ENCODE measurements at places on chromosomes 2 and 18.

- DNase-seq = peak; percentile 17
Observed at GRCh38 chr18:70337139-70337972, 48.5 kb downstream of the SOCS6 start.

DNA sequence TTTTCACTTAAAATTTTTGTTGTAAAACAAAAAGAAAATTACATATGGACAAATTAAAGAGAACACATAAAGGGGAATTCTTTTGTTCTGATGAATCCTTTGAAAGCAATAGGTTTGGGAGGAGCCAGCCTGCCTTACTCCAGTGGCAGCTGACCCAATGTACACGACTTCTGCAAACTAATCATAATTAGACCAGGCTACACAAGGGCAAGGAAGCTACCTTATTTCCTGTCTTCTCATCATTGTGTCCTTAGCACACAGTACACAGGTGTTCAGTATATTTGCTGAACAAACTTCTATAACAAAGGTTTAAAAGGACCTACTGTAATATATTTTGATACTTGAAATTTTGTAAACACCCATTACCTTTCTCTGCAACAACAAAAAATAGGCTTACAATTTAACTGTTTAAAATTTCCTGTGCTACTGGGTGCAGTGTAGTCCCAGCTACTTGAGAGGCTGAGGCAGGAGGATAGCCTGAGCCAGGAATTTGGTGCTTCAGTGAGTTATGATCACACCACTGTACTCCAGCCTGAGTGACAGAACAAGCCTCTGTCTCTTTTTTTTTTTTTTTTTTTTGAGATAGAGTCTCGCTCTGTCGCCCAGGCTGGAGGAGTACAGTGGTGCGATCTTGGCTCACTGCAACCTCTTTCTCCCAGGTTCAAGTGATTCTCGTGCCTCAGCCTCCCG, 18.9 kb downstream of the KCNG3 start:
- DNase-seq = no peak

GRCh38 chr18:48853588-48853987, 97.2 kb downstream of the SMAD7 start:
- no peak for DNase-seq

GRCh38 chr2:154713675-154714074, 15.2 kb downstream of the KCNJ3 start:
- no peak for DNase-seq

GRCh38 chr2:71530641-71531332, 77.4 kb downstream of the DYSF start:
- DNase-seq = peak; percentile 81

DNA sequence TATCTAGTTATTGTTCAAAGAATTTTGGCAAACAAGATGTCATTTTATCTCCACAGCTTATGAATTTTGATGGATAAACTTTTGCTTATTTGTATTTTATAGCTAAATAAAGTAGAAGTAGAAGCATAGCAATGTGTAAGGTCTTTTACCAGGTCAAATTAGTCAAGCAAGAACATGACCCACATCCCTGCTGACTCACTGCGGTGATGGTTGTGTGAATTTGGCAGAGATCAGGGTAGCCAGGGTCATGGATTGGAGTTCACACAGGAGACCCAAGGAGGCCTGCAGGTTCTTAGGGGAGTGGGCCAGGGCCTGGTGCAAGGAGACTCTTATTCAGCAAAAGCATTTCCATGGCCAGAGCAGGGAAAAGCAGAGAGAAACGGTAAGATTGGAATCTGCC, 18.7 kb downstream of the SP140 start:
- DNase-seq = no peak

- no peak for DNase-seq
Observed at GRCh38 chr18:78679031-78679430, 300.6 kb upstream of the SALL3 start.
